CD4-positive, alpha-beta T cell treated with Interleukin-1 beta for 1 hour (primary cell): ENCODE measurements at places on chromosomes 7 and 10.
A peak's percentile ranks its signal among the peaks of the same experiment; 100 is the strongest.

DNA sequence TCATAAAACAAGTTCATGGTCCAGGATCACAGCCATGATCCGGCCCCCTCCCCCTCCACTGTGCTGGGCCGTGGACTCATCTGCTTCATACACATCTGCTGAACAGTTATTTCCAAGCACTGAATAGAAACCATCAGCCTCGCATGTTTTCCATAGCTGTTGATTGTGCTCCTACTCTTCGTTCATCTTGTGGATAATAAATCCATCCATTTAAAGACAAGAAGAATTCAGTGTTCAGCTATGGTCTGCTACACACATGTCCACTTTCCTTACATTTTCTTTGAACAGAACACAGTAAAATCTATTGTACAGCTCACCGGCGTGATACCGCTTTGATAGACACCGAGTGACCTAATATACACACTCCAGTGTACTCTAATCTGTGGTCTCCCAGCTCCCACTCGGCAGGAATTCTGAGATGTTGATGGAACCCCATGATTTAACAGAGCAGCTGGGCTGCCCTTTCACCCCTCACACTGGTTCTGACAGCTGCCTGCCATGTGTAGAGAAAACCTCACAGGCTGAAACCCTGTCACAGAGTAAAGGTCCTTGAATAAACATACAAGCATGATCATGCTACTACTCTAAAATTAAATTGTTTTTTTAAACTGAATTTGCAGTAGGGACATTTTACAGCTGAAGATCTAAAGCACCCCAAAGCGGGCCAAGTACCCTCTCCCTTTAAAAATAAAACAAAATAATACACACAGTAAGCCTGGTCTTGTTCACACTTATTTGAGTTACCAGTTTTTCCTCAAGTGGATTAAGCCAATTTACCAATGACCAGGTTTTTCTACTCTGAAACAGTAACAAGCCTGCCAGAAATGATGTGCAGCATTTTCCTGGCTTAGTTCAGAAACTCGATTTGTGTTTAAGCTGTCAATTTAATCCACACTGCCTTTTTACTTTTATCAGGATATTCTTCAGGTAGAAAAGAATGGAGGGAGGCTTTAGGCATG lies 95.1 kb upstream of the FZD1 start:
- DNase-seq = no peak

- no peak for DNase-seq
Measured at GRCh38 chr7:51035716-51036115, 253.0 kb upstream of the GRB10 start.

DNA sequence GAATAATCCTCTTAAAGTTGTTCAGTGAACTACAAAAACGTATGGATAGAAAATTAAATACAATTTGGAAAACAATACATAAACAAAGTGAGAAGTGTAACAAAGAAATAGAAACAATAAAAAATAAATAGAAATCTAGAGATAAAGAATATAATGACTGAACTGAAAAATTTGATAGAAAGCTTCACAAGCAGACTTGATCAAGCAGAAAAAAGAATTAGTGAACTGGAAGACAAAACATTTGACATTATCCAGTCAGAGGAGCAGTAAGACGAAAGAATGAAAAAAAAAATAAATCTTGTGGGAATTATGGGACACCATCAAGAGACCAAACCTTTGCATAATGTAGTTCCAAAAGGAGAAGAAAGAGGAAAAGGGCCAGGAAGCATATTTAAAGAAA lies 32.4 kb upstream of the NPY start:
- no peak for DNase-seq

GRCh38 chr7:151142686-151143040 lies 24.8 kb downstream of the GBX1 start:
- DNase-seq = no peak

DNA sequence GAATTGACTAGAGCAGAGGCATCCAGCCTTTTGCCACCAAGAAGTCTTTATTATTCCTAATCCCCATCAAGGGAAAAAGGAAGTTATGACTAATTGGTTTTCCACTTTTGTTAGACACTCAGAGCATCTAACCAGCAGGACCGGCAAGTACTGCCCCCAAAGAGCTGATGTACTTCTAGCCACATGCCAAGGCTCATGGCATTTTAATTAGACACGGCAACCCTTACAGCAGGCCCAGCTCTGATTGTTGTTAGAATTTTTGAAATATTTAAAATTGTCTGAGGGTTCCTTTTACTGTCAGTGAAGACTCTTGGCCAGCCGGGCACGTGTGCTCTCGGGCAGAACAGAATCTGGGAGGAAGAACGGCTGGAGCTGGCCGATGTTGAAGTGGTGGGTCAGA lies 114.8 kb downstream of the SPAG6 start:
- DNase-seq = no peak

DNA sequence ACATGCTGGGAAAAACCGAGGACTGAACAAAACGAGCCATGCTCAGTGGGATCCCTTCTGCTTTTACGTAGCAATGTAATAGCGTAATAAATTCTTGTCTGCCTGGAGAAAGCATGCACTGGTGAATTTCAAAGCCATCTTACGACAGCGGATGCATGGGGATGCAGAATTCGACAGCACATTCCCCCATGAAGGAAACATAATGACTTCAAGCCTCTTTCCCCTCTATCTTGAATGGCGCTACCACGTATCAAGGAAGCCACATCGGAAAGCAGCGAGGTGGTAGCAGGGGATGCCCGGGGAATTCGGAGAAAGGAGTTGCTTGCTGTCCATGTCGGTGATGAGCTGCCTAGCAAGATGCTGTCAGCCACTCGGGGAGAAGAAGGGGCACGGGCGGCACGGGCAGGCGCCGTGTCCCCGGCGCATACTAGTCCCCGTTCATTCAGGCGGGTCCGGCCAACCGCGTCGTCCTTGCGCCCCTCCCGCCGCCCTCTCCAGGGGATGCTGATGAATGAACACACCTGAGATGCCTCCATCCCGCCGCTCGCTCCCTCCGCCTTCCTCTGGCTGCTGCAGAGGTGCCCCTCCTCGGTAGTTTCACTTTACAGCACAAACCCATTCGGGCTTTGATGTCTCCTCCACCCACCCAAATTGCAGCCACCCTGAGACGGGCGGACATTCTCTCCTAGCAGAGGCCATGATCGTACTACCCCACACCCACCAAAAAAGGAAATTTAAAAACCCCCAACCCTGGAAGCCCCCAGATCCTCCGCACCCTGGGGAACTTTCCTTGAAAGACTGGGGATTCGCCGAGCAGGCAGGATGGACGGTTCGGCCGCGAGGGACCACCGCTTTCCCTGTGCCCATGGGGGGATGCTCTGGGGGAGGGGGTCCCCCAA lies 644 bp downstream of the SORBS1 start:
- DNase-seq = peak; percentile 48

GRCh38 chr7:27581119-27581518 lies 81.6 kb downstream of the HIBADH start:
- DNase-seq = no peak

DNA sequence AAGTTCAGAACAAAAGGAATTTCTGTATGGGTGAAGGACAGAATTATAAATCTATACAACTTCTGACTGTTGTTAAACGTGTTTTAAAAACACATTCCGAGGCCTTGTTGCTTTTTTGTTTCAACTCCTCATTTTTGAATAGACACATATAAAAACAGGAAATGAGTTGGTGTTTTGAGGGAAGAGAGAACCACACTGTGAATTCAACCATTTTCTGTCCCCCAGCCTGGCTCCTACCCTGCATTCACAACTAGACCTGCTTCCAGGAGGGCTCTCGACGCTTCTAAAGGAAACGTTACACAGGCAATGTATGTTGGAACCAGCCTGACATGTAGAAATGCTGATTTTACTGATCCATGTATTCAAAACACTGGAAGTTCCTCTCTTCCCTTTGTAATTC lies 76.5 kb downstream of the OR13A1 start:
- DNase-seq = no peak

- DNase-seq = no peak
Measured at GRCh38 chr7:101935521-101936141, 118.2 kb downstream of the CUX1 start.

- no peak for DNase-seq
Measured at GRCh38 chr7:55483046-55483445, 89.3 kb downstream of the VOPP1 start.

- no peak for DNase-seq
Measured at GRCh38 chr7:71817916-71818315, 594.2 kb downstream of the CALN1 start.

GRCh38 chr7:76351372-76351771 lies 7.4 kb downstream of the YWHAG start:
- no peak for DNase-seq

DNA sequence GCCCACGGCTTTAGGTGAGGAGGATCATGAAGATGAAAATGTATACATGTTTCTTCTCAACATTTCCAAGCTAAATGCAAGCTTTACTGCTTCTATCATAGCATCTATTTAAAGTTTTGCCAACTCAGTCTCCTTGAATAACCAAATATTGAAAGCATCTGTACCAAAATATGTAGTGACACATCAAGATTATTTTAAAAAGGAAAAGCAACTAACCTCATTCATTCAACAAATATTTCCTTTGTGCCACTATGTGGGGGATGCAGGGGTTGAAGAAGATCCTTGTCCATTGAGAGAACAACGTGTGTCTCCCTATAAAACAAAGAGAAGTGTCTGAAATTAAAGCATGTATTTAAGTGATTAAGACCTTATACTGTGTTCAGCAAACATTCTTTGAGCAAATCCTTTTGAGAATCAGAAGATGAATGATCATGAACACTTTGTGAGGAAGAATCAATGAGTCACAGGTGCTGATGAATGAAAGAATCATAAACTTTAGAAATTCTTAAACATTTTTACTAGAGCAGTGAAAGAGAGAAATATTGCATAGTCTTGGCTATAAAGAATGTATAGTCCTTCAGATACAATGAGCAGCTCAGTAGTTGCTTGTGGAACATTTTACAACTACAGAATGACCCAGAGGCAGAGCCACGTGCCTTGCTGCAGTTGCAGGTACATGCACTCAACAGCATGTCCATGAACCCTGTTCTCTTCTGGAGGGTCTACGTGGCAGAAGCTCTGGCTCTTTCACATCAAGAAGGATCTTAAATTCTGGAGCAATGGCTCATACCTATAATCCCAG lies 13.9 kb downstream of the TAS2R60 start:
- no peak for DNase-seq

DNA sequence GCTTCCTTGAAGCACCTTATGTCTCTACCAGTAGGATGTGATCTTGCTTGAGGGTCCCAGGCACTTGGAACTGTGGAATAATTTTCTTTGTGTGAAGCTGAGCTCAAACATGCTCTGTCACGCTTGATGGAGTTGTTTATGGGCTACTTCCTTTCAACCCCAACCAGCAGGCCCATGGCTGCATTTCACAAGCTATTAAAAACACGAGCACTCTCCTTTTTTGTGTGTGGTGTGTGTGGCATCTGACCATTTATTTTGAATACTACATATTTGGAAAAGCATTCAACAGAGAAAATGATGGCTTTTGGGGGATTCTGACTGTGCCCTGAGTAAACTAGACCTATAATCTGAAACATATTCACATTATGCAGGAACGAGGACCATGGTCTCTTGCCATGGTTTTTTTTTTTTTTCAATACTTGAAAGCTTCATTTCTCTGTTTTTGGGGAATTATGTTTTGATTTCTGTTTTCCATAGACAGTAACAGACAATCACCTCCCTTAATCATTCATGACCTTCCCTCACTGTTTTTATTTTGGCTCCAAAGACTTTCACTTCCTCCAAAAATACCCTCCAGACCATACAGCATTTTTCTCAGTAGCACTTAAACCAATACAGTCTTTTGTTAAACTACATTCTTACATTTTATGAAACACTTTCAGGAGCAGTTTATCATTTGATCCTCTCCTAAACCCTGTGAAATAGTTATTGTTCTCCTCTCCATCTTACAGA lies 233.6 kb upstream of the BMPER start:
- no peak for DNase-seq

- DNase-seq = no peak
Measured at GRCh38 chr7:22346383-22347107, 10.4 kb downstream of the RAPGEF5 start.

- DNase-seq = no peak
Measured at GRCh38 chr10:45183174-45183573, 132.2 kb downstream of the OR13A1 start.

DNA sequence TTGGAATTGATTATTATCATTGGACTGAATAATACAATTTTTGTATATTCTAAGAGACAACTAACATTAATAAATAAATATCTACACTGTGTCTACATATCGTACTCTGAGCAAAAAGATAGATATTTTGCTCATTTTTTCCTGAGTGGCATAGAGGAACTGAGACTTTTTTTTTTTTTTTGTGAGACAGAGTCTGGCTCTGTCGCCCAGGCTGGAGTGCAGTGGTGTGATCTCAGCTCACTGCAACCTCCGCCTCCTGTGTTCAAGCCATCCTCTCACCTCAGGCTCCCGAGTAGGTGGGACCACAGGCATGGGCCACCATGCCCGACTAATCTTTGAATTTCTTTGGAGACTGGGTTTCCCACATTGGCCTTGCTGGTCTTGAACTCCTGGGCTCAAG lies 14.0 kb downstream of the KMT2E start:
- no peak for DNase-seq

- no peak for DNase-seq
Measured at GRCh38 chr7:100090527-100091410, 2.0 kb downstream of the COPS6 start.

DNA sequence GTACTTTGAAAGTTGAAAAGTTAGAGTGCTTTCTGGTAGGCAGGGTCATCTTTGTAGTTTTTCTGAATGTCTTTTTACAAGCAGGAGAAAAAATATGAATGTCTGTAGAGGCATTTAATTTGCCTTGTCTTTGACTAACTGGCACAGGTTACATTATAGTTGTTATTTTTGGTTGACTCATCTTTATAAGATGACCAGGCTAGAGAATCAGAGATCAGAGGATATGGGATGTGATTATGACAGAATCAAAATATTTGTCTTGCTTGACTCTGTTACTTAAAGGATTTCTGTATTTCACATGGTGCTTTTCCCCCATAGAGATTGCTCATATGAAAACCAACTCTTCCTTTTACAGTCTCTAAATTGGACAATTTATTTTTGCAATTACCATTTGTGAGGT lies 2.4 kb downstream of the ZMYND11 start:
- no peak for DNase-seq

DNA sequence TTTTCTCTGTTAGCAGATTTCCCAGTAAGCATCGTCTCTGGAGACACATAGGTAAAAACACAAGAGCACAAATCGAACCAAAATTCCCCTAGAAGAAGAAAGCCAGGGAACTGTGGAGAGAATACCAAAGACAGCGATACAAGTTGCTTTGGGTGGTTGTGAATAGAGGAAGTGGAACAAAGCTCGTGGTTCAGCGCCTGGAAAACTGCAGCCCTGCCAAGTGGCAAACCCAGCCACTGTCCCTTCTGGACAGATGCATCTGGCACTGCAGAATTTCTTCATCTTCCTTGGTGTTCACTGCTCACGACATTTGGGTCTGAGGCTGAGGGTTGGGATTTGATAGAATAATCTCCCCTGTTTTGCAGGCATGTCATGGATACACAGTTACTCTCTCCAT lies 733.8 kb downstream of the PARD3 start:
- DNase-seq = no peak

- DNase-seq = peak; percentile 59
Measured at GRCh38 chr10:119139464-119140067, 25.9 kb downstream of the SFXN4 start.

GRCh38 chr7:44184873-44185446 lies 4.3 kb downstream of the GCK start:
- DNase-seq = no peak

GRCh38 chr7:81865754-81866153 lies 95.9 kb upstream of the HGF start:
- no peak for DNase-seq
